ENCODE measurements at places on chromosomes 2 and 18.

- DNase-seq = no peak
These were observed 106.4 kb upstream of the SMIM21 start for GRCh38 chr18:75533950-75534349.

DNA sequence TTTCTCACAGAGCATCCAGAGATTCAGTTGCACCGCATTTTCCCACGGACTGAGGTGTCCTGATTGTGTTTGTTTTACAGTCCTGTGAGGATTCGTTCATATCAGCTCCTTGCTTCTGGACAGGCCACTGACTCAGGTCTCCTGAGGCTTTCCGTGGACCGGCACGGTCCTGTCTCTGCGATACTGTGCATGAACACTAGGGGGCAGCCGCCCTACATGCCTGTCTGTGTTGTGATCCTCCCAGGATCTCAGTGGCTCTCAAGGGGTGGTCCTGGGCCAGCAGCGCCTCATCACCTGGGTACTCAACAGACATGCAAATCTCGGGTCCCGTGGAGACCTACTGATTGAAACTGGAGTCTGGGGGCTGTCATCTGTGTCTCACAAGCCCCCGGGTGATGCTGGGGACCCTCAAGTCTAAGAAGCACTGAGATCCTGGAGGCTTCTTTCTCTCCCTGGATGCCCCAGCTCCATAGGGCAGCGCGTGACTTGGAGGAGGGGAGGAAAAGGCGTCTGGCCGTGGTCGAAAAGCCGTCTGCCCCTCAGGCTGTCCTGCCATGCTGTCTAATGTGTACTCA is 28.9 kb downstream of the IL1R2 start:
- DNase-seq = peak; percentile 71

GRCh38 chr18:49993299-49993698 is 180.0 kb upstream of the ACAA2 start:
- no peak for DNase-seq

DNA sequence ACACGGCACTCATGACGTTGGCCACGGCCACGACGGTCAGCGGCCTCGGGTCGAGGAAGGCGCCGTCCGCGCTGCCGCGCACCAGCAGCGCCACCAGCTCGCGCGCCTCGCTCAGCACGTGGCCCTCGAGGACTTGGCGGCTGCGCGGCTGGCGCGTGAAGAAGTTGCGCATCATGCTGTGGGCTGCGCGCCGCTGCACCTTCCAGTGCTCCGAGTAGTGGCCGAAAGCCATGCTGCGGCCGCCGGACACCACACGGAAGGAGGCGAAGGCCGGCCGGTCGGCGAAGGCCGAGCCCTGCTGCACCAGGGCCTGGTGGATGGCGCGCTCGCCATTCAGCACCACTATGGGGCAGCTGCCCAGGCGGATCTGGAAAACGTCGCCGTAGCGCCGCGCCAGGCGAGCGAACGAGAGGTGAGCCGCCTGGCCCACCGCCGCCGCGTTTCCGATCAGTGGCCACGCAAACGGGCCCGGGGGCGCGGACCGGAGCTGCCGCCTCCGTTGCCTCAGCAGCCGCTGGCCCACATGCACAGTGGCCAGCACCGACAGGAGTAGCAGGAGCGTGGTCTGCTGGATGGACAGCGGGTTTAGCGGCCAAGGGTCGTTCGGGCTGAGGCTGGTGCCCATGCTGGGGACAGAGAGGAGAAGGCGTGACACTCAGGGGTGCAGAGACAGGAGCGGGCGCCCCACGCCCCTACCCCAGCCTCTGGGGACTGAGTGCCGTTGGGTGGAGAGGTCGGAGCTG is 1.0 kb downstream of the CYP1B1 start:
- no peak for DNase-seq

GRCh38 chr2:148122788-148123187 is 101.9 kb downstream of the MBD5 start:
- no peak for DNase-seq

GRCh38 chr18:58270396-58270795 is 226.4 kb downstream of the NEDD4L start:
- DNase-seq = no peak

- no peak for DNase-seq
These were observed 724.0 kb upstream of the LINC00305 start for GRCh38 chr18:64872710-64873458.

DNA sequence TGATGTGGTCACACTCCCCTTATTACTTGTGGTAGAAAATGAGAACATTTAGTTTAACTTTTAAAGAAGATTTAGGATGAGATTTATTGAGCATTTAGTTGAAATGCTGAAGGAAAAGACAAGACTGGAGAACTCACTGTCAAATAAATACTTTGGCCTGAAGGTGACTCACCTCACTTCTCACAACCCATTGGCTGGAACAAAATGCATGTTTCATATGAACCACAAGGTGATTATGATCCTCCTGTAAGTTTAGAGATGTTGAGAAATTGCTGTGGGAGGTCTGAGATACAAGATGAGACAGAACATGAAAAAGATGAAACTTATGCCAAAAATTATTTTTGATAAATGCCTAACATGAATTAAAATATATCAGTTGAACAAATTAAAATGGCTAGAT is 1004.5 kb downstream of the SOCS6 start:
- no peak for DNase-seq

DNA sequence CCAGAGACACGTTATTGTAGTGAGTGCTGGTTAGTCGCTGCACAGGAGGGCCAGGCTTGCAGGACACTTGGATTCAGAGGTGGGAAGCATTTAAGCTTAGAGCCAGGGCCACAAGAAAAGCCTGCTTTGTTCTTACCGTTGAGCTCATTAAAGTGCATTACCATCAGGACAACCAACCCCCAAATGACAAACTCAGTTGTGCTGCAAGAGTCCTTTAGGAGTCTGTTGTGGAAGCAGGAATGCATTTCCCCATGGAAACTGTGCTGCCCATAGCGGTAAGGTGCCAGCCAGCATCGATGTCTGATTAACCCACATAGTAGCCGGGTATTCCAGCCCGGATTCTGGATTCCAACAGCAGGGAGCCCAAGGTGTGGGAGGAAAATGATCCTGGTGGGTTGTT is 23.4 kb upstream of the REEP1 start:
- DNase-seq = no peak

GRCh38 chr18:35241448-35241804 is 592 bp downstream of the ZNF397 start:
- DNase-seq = no peak

All from activated effector memory CD4-positive, alpha-beta T cell treated with Interleukin-2 at 50 U/mL for 16 hours (primary cell).